Kidney (tissue), 22 donors: ENCODE measurements at places on chromosomes 7 and 10. TPM values are rescaled to one million over a fixed set of nuclear protein-coding genes. Genes with fewer than 3 reads are reported as not detected.

The GRM3 gene
- not detected for polyA plus RNA-seq

The ENKUR gene
- 0.73 TPM for polyA plus RNA-seq

The DRGX gene
- not detected for polyA plus RNA-seq

The ZFAND2A gene
- 27.6 TPM for polyA plus RNA-seq

DNA sequence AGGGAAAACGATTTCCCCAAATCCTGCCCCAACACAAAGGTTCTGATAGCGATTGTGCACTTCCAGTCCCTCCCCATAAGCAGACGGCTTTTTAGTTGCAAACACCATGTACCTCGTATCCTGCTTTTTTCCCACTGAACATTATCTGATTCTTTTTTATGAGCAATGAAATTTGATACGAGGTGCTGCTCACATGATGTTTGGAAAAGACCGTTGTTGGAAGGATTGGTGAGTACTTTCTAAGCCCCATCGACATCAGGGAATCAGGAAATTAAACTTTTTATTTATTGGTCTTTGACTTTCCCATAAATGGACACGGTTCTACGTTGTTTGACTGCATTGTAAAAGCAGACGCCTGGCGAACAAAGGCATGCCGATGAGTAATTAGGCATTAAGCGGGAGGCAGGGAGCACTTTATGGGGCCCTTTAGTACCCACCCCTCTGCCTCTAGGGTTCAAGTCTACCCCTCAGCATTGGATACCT is 49.4 kb downstream of the TEX36 start:
- peak; percentile 64 for DNase-seq
- no peaks in the 10 kb centered on the region for H3K36me3 ChIP-seq
- H3K27me3 ChIP-seq, result no peaks in the 10 kb centered on the region
- no peak overlapping the region for H3K4me3 ChIP-seq
- no peak overlapping the region for H3K27ac ChIP-seq

GRCh38 chr7:111827863-111828504 is 265.7 kb upstream of the IMMP2L start:
- no peak overlapping the region for H3K27ac ChIP-seq
- no peaks in the 10 kb centered on the region for H3K27me3 ChIP-seq

DNA sequence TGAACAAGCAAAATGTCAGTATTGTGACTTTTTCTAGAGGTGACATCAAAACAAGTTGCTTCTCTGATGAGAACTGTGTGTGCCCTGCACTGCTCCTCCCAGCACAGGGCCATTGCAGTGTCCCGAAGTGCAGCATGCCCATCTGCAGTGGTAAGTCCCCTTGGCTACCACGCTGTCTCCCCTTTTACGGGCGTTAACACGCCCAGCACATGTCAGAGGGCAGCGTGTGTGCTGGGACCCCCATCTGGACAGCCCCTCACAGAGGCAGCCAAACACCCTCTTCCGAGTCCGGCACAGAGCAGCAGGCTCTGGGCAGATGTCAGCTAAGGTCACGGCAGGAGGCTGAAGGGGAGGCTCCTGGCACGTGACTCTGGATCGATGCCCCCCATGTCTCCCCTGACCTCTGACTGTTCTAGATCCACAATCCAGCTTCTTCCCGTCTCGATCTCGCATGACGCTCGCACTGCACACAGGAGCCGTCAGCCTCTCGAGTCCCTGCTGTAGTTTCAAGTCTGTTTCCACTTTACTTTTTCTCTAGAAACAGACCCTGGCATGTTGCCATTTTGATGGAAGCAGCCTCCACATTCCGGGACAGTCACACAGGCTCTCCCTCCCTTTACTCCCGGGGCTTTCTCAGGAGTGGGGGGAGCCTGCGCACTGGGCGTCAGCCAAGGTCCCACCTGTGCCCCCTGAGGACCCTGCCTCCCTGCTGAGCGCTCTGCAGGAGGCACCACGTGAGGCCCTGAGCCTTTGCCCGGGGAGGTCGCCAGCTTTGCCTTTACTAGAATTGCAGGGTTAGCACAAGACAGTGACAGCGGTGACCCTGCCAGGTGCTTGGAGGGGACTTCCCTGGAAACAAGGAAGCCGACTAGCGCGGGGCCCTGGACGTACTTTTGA is 133.8 kb downstream of the TCERG1L start:
- no peak overlapping the region for H3K27ac ChIP-seq
- DNase-seq, result peak; percentile 27
- peaks cover 2% of the 10 kb centered on the region for H3K27me3 ChIP-seq
- H3K4me3 ChIP-seq, result no peak overlapping the region

- H3K4me1 ChIP-seq, result peaks cover 4% of the 10 kb centered on the region
- H3K36me3 ChIP-seq, result no peaks in the 10 kb centered on the region
- H3K27ac ChIP-seq, result no peak overlapping the region
- no peaks in the 10 kb centered on the region for H3K27me3 ChIP-seq
These were observed 44.9 kb downstream of the MYPN start for GRCh38 chr10:68154211-68154497.

DNA sequence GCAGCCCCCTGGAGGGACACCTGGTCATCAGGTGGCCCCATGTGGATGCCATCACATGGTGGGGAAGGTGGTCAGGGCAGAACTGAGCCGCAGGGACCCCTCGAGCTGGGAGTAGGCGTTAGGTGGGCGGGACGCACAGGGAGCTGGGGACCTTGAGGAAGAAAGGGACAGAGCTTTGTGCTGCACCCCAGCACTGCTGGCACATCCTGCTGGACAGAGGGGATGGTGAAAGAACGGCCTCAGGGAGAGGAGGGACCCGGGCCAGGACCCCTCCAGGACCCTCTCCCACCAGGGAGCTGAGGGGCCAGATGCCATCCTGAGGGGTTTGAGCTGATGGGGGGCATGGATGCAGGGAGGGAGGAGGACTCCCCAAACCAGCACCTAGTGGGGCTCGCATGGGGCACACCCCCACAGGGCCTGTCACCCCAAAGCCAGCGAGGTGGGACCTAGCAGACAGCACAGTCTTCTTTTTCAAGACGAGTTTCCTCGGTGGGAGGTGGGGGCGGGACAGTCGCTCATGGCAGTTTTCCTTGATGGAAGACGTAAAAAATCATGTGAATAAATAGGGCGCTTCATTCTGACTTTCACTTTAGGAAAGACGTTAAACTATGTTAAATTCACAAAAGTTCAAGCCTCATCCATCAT is 43.3 kb downstream of the STK32C start:
- DNase-seq, result peak; percentile 55
- no peak overlapping the region for H3K27ac ChIP-seq
- no peaks in the 10 kb centered on the region for H3K36me3 ChIP-seq
- H3K4me1 ChIP-seq, result peaks cover 3% of the 10 kb centered on the region
- no peaks in the 10 kb centered on the region for H3K27me3 ChIP-seq

GRCh38 chr10:95832216-95833041 is 75.3 kb upstream of the CC2D2B start:
- no peaks in the 10 kb centered on the region for H3K4me1 ChIP-seq
- no peak overlapping the region for H3K27ac ChIP-seq
- H3K4me3 ChIP-seq, result no peak overlapping the region

DNA sequence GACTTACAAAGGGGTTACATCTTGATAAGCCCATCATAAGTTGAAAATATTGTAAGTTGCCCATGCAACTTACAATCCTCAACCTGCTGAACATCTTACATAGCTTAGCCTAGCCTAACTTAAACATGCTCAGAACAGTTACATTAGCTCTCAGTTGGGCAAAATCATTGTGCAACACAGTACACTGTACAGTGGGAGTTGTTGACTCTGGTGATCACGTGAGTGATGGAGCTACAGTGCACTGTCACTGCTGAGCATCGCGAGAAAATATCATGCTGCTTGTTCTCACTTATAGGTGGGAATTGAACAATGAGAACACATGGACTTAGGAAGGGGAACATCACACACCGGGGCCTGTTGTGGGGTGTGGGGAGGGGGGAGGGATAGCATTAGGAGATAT is 214.9 kb upstream of the ZMIZ1 start:
- H3K27me3 ChIP-seq, result no peaks in the 10 kb centered on the region
- no peak overlapping the region for H3K4me3 ChIP-seq
- no peak for DNase-seq
- no peak overlapping the region for H3K27ac ChIP-seq

- H3K36me3 ChIP-seq, result no peaks in the 10 kb centered on the region
- H3K4me1 ChIP-seq, result peaks cover 89% of the 10 kb centered on the region
- peak overlapping the region; percentile 86 for H3K27ac ChIP-seq
These were observed 8.5 kb downstream of the FAM53B start for GRCh38 chr10:124735491-124736286.
